ENCODE measurements at places on chromosomes 5 and 9.
A peak's percentile ranks its signal among the peaks of the same experiment; 100 is the strongest.

DNA sequence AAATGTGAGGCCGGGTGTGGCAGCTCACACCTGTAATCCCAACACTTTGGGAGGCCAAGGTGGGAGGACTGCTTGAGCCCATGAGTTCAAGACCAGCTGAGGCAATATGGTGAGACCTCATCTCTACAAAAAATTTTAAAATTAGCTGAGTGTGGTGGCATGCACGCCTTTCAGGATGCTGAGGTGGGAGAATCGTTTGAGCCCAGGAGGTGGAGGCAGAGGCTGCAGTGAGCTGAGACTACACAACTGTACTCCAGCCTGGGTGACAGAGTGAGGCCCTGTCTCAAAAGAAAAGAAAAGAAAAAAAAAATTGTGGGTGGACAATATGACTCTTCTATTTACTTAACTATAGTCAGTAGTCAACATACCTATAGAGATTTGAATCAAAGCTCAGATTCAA, 4.8 kb downstream of the CHD1 start:
- no peak for DNase-seq

GRCh38 chr9:33273972-33274328, 9.1 kb downstream of the CHMP5 start:
- no peak for DNase-seq

GRCh38 chr9:107681988-107682387, 192.4 kb upstream of the KLF4 start:
- no peak for DNase-seq

DNA sequence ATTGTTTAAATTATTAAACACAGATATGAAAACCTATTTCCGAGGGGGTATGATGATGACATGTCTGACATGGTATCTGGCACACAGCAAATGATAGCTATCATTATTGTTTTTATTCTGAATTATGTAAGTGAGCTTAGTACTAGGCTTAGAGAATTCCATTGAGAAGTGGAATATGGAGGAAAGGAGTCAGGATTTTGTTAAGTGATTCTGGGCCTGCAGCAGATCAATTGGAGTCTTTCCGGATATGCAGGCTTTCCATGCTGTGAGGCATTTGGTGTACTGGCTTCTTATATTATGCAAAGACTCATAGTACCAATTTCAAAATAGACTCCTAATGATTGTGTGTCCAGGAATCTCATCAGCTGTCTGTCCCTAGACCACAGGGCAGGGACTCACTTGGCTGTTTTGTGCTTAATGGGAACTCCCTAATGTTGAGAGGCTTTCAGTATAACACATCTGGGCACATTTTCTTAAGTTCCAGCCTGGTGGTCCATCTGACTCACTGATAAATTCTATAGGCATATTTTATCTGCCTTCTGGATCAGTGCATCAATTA, 180.0 kb upstream of the KLF9 start:
- DNase-seq = no peak

- no peak for DNase-seq
Measured at GRCh38 chr5:6193310-6193709, 185.0 kb downstream of the MED10 start.

DNA sequence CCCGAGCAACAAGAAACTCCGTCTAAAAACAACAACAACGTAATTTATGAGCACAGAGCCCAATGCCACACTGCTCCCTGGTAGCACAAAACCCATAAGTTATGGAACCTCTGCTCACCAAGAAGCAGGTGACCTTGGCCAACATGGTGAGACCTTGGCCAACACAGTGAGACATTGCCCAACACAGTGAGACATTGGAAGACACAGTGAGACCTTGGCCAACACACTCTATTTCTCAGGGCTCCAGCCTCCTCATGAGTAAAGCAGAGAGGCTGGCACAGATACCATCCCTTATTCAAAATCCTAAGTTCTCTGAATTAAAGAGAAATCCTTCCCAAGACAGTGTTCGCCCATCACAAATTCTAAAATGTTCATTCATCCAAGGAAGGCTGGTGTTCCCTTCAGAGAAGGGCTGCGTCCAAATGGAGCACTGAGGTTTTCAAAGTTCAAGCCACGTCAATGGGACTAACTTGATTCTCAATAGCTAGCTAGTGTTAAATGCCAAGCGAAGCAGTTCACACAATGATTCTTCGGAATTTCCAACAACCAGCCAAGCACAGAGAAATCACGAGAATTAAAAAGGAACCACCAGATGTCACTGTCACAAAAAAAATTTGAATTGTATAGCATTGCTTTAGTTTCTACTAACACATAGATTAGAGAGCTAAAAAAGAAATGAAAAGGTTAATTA, 29.5 kb downstream of the TTC39B start:
- DNase-seq = no peak

- peak; percentile 14 for DNase-seq
Measured at GRCh38 chr5:125057912-125058826, 311.7 kb upstream of the ZNF608 start.

- no peak for DNase-seq
Measured at GRCh38 chr5:111580956-111581355, 68.6 kb upstream of the STARD4 start.

GRCh38 chr9:129580211-129580915, 40.5 kb downstream of the C9orf50 start:
- DNase-seq = no peak

- no peak for DNase-seq
Measured at GRCh38 chr5:24643156-24643555, 1.6 kb downstream of the CDH10 start.

DNA sequence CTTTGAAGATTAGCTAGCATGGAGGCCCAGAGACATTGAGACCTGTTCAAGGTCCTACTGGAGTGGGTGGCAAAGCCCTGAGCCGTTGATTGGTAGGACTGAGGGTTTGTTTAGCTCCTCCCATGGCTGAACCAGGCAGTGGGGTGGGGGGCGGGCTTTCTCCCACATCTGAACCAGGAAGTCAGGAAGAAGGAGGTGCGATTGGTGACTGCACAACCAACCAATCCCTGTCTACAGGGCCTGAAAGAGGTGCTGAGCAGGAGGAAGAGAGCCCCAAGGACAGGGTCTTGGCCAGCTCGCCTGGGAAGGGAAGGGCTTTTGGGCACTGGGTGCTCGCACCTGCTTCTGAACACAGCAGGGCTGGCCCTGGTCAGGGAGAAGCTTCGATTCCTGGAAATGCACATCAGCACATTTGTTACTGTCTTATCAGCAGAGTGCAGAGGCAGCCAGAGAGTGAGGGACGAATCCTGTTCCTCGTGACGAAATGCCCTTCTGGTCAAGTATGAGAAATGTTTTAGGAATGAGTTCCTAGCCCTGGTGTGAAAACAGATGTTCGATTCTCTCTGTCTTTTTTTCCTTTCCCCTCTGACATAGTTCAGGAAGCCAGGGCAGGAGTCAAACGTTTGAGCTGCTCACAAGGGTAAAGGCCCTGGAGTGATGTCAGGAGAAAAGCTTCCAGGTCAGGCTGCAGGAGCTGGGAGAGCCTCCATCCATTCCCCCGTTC, 294.8 kb upstream of the KLF4 start:
- no peak for DNase-seq

DNA sequence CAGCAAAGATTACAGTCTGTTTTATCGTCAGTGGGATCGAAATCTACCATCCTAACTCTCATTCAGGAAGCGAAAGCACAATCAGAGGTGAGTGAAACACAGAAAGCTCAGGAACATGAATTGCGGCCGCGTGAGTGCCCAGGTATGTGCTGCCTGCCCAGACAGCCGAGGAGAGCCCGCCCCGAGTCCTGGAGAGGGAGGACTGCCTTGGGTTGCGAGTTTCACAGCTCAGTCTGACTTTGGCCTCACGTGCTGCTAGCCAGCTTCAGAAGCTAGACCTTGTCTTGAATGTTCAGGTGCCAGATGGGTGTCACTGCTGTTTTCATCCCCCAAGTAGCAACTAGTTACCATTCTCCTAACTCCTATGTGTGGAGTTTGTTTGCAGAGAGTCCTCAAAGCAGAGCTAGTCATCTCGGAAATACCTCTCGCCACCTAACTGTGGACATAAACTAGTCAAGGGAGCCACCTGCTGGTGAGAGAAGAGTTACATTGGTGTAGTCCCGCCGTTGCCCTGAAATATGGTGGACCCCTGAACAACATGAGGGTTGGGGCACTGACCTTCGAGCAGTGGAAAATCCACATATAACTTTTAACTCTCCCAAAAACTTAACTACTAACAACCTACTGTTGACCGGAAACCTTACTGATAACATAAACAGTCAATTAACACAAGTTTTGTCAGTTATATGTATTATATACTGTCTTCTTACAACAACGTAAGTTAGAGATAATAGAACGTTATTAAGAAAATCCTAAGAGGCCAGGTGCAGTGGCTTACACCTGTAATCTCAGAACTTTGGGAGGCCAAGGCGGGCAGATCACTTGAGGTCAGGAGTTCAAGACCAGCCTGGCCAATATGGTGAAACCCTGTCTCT, 80.9 kb downstream of the GOLPH3 start:
- DNase-seq = peak; percentile 14

DNA sequence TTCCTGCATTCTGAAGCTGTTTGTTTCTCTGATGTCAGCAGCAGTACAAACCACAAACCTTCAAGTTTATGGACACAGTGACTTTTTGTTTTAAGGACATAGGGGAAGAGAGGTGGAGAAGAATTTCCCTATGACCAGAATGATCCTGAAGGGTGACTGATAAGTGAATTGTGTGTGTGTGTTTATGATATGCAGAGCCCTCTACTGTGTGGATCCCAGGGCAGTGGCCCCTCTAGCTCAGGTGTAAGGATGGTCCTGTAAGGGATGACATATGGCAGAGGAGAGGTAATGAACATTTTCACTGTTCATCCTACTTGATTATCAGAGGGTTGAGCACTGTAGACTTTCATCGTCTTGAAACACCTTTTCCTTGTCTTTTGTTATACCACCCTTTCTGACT, 30.6 kb upstream of the TMED7 start:
- DNase-seq = no peak

GRCh38 chr5:84014966-84015365, 294.3 kb upstream of the HAPLN1 start:
- DNase-seq = no peak

GRCh38 chr5:125575891-125576505, 829.6 kb upstream of the ZNF608 start:
- no peak for DNase-seq

All from NCI-H187 treated with DMSO at 0.1 percent for 48 hours (cell line).